ENCODE measurements at places on chromosomes 6 and 20.

DNA sequence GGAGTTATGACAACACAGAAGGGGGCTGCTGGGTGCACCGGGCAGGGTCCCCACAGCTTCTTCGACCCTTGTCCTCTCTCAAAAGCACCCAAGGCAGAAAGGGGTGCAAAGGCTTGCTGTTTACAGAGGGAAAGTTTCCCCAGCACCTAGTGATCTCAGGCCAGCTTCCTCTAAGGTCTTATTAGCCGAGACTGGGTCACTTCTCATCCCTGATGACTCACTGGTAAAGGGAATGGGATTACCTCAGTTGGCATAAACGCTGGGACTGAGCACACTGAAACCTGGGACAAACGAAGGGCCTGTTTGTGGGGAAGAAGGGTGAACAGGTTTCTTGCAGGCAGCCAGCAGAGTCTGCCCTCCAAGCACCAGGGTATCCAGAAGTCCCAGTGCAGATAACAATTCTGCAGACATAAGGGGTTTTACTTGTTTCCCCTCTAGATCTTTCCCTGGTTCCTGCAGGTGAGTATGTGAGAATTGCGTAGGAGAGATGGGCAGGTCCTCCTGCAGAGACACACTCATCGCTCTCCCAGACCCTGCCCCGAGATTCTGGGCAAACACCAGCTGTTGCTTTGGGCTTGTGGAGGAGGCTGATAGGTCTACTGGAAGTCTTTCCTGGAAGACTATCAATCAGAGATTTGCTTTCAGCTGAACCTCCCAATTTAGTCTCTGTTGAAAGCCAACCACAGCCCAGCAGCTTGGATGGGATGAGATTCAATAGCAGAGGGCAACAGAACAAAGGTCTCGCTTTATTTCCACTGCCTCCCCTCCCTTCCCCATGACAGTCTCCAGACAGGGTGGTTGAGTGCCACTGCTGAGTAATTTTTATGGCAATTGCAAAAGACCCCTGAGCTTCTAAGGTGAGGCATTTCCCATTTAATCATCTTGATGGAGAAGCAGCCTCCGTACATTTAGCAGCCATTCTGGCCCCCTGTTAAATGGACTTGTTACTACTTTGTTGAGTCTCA is 25.7 kb downstream of the KCNG1 start:
- DNase-seq: no peak

GRCh38 chr6:169854083-169854725 is 102.8 kb downstream of the ERMARD start:
- DNase-seq: no peak

- DNase-seq: no peak
These were observed 290.2 kb downstream of the TSHZ2 start for GRCh38 chr20:53262365-53262764.

GRCh38 chr6:26332408-26332807 is 32.6 kb upstream of the BTN3A2 start:
- peak; percentile 23 for DNase-seq

- no peak for DNase-seq
These were observed 50.9 kb downstream of the JARID2 start for GRCh38 chr6:15296735-15297134.

DNA sequence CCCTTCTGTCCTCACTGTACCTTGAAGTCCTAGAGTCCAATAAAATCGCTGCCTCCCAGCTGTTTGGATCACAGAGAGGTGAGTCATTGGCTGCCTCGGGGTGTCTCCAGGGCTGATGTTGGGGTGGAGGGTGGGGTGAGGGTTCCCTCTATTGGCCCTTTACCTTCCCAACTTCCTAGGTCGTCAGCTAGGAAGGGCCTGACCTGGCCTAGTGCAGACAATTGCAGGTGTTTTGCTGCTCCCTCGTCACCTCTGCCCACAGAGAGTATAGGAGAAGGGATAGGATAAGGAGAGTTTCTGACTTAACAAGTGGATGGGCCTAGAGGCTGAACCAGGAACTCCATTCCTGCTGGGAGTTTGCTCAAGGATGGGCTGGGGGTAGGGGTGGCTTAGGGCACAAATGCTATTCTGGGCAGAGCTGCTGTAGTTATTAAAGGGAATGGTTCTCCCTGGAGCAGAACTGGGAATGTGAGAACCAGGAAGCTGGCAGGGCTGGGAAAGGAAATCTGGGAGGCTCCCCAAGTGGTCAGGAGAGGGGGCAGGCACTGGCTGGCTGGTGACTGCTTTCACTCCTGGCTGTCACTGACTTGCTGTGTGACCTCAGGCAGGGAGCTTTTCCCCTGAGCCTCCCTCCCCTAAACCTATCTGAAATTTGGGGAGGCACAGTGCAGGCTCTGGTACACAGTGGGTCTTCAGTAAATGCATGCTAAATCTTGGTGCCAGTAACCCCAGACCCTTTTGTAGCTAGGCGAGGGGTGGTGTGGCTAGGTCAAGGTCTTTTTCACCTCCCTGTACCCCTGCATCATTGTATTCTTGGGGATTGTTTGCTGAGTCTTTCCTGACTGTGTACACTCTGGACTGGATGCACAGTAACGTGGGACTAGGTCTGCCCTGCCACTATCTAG is 1.5 kb downstream of the TP53INP2 start:
- no peak for DNase-seq

GRCh38 chr20:37430778-37431460 is 85.0 kb downstream of the SRC start:
- no peak for DNase-seq

GRCh38 chr6:150068151-150068550 is 770 bp downstream of the ULBP3 start:
- DNase-seq: no peak

Measured in G401 (cell line).